CD8-positive, alpha-beta memory T cell (primary cell): ENCODE measurements at places on chromosomes 16 and 17. TPM values are rescaled to one million over a fixed set of nuclear protein-coding genes. Genes with fewer than 3 reads are reported as not detected.

Gene AGRP
- total RNA-seq, result not detected

Gene CRISPLD2
- total RNA-seq, result 0.04 TPM

Gene RHBDL1
- 0.33 TPM for total RNA-seq

Gene ATP2A1
- 1.9 TPM for total RNA-seq

Gene C16orf46
- 0.59 TPM for total RNA-seq

Gene RUNDC3A
- not detected for total RNA-seq

Gene NPIPA7
- 6.9 TPM for total RNA-seq

DNA sequence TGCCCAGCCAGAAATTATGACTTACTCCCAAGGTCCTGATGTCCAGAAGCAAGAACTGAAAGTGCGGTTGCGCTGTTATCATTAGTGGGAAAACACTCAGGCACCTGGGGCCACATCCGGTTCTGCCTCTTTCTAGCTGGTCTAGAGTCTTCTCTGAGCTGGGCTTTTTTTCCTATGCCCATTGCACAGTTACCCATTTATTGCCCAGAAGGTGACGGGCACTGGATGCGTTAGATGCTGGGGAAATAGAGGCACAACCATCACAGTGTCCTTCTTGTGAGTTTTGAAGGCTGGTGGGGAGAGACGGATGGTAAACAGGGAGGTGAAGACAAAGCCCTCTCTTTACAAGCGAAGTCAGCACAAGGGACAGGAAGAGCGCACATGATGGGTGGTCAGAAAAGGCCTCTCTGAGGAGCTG, 37.7 kb downstream of the PLCG2 start:
- no peak overlapping the region for H3K4me3 ChIP-seq
- no peaks in the 10 kb centered on the region for H3K27me3 ChIP-seq
- DNase-seq, result peak; percentile 37
- peaks cover 9% of the 10 kb centered on the region for H3K4me1 ChIP-seq
- no peaks in the 10 kb centered on the region for H3K36me3 ChIP-seq

- no peak overlapping the region for H3K4me3 ChIP-seq
- peaks cover 38% of the 10 kb centered on the region for H3K4me1 ChIP-seq
- H3K27me3 ChIP-seq, result no peaks in the 10 kb centered on the region
Measured at GRCh38 chr17:47882247-47882646, 13.8 kb upstream of the SP2 start.

DNA sequence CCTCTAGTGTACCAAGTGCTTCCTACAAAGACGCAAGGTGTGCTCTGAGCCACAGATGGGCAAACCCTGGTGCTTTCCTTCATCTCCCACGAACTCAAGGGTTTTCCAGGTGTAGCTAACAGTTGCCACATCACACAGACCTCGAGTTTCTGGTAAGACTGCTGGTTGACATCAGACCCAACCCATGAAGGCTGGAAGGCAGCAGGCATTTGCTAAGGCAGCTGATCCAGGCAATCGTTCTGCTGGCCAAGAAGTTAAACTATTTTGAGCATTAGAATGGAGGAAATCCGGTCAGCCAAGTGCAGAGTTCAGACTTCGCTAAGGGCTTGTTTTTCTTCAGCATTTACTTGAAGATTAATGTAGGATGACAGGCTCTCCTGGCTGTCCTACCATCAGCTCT, 11.5 kb downstream of the HAS3 start:
- no peak overlapping the region for H3K4me3 ChIP-seq
- H3K27ac ChIP-seq, result no peak overlapping the region
- no peaks in the 10 kb centered on the region for H3K4me1 ChIP-seq
- no peak for DNase-seq
- H3K36me3 ChIP-seq, result peaks cover 48% of the 10 kb centered on the region
- H3K27me3 ChIP-seq, result no peaks in the 10 kb centered on the region

- no peak overlapping the region for H3K4me3 ChIP-seq
- no peaks in the 10 kb centered on the region for H3K27me3 ChIP-seq
- no peak overlapping the region for H3K27ac ChIP-seq
- H3K4me1 ChIP-seq, result peaks cover 10% of the 10 kb centered on the region
- DNase-seq, result no peak
- H3K36me3 ChIP-seq, result peaks cover 5% of the 10 kb centered on the region
Measured at GRCh38 chr16:83813823-83814658, 6.3 kb downstream of the HSBP1 start.

GRCh38 chr16:69830534-69831211, 68.5 kb downstream of the WWP2 start:
- no peaks in the 10 kb centered on the region for H3K4me1 ChIP-seq
- no peak overlapping the region for H3K4me3 ChIP-seq
- H3K36me3 ChIP-seq, result no peaks in the 10 kb centered on the region
- DNase-seq, result no peak
- no peak overlapping the region for H3K27ac ChIP-seq

GRCh38 chr16:27980076-27980775, 83.3 kb downstream of the GSG1L start:
- no peak overlapping the region for H3K4me3 ChIP-seq
- H3K27ac ChIP-seq, result no peak overlapping the region
- H3K36me3 ChIP-seq, result no peaks in the 10 kb centered on the region
- H3K27me3 ChIP-seq, result no peaks in the 10 kb centered on the region
- H3K4me1 ChIP-seq, result no peaks in the 10 kb centered on the region

DNA sequence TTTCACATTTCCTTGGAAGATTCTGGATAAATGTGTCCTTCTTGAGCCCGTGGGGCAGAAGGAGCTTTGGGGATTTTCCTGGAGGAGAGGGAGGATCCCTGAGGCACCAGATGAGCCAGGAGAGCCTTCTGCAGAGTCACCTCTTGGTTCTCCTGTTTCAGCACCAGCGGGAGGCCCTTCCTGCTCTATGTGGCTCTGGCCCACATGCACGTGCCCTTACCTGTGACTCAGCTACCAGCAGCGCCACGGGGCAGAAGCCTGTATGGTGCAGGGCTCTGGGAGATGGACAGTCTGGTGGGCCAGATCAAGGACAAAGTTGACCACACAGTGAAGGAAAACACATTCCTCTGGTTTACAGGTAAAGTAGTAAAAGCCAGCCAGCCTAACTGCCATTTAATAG, 77.1 kb downstream of the ARSG start:
- H3K27me3 ChIP-seq, result no peaks in the 10 kb centered on the region
- H3K4me1 ChIP-seq, result no peaks in the 10 kb centered on the region
- H3K4me3 ChIP-seq, result no peak overlapping the region

GRCh38 chr17:7095625-7096024, 15.6 kb upstream of the CLEC10A start:
- no peak for DNase-seq
- H3K4me1 ChIP-seq, result no peaks in the 10 kb centered on the region
- no peak overlapping the region for H3K27ac ChIP-seq
- no peaks in the 10 kb centered on the region for H3K27me3 ChIP-seq

DNA sequence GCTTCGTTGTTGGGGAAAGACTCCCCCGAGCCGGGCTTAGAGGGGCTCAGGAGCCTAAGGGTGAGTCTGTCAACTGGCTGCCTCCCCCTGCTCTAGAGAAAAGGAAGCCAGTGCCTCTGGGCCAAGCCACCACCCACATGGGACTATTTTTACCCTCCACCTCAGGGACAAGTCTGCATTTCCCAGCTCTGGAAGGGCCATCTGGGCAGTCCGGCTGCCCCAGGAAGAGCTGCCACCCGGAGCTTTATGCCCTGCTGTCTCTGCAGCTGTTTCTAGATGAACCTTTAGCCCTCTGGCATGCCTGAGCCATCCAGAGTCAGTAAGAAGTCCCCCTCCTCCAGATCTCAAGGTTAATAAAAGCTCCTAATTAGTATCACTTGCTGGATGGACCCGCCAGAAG, 5.3 kb upstream of the RPRML start:
- H3K4me1 ChIP-seq, result no peaks in the 10 kb centered on the region
- H3K36me3 ChIP-seq, result no peaks in the 10 kb centered on the region
- no peak for DNase-seq
- H3K4me3 ChIP-seq, result no peak overlapping the region

DNA sequence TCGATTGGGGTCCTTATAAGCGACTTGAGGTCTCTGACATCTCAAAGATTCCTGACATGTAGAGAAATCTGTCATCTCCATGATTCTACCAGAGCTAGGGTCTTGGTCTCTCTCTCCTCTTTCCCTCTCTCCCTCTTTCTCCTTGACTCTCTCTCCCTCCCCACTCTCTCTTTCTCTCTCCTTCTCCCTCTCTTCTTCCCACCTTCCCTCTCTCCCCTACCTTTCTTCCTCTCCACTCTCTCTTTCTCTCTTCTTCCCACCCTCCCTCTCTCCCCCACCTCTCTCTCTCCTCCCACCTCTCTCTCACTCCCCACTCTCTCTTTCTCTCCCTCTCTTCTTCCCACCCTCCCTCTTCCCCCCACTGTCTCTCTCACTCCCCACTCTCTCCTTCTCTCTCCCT, 32.6 kb downstream of the B4GALNT2 start:
- H3K4me1 ChIP-seq, result no peaks in the 10 kb centered on the region
- no peak overlapping the region for H3K27ac ChIP-seq
- H3K4me3 ChIP-seq, result no peak overlapping the region
- H3K36me3 ChIP-seq, result no peaks in the 10 kb centered on the region

GRCh38 chr17:81294512-81295030, 536 bp downstream of the SLC38A10 start:
- H3K27me3 ChIP-seq, result no peaks in the 10 kb centered on the region
- H3K36me3 ChIP-seq, result peaks cover 4% of the 10 kb centered on the region
- peak overlapping the region; percentile 93 for H3K4me3 ChIP-seq
- peaks cover 29% of the 10 kb centered on the region for H3K4me1 ChIP-seq

DNA sequence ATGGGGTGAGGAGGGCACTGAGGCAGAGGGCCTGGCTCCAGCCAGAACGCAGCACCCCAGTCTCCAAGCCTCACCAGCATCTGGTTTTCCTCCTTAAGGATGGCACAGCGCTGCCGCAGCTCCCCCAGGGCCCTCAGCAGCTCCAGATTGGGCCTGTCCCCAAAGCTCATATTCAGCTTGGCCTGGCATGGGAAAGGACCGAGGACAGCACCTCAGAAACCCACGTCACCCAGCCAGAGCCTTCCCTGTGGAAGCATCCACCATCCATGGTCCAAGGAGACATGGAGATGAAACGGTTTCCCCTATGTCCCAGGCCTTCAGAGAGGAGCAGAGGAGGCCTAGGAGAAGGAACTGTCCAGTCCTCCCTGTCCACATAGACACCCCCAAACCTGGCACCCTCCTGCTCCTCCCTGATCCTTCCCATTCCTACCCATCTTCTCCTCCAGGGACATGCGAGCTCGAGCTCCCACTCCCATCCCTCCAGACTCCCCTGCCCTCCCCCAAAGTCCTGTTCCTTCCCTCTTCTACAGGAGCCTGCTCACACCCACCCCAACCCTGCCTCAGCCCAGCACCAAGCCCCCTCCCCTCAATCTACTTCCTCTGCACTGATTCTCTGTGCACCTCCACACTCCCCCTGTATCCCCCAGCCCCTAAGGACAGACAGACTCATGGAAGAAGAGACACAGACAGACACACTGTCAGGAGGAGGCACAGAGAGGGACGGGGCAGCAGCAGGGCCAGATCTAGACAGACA, 1.8 kb downstream of the TSPOAP1 start:
- H3K27me3 ChIP-seq, result no peaks in the 10 kb centered on the region
- H3K4me1 ChIP-seq, result peaks cover 34% of the 10 kb centered on the region
- peaks cover 17% of the 10 kb centered on the region for H3K36me3 ChIP-seq
- no peak overlapping the region for H3K4me3 ChIP-seq
- no peak overlapping the region for H3K27ac ChIP-seq
- DNase-seq, result no peak

DNA sequence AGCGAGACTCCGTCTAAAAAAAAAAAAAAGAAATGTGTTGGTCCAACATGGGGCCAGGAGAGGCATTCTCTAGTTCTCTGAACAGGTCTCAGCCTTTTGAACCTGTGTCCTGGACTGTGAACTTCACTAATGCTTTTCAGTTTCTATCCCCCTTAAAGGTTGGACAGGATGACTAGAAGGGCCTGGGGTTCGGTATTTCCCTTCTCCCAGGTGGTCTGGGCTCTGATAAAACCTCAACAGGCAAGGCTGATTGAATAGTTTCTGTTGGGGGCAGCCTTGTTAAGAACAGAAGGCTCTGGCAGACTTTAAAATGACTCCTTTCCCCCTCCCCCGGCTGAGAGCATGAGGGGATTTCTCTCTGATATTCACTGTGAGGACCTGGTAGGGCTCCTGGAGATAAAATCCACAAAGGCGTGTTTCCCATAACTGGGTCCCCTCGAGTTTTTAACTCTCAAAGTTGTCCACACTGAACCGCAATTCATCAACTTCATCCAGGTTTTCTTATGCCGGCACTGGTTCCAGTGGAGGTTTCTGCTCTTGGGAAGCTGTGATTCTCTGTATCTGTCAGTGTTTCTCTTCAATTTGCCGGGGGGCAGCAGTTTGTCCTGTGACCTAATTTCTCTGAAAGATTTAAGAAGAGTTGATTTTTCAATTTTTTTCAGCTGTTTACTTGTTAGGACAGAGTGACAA, 91.3 kb downstream of the METRNL start:
- no peaks in the 10 kb centered on the region for H3K4me1 ChIP-seq
- no peaks in the 10 kb centered on the region for H3K27me3 ChIP-seq
- H3K36me3 ChIP-seq, result no peaks in the 10 kb centered on the region
- no peak overlapping the region for H3K27ac ChIP-seq
- no peak overlapping the region for H3K4me3 ChIP-seq

DNA sequence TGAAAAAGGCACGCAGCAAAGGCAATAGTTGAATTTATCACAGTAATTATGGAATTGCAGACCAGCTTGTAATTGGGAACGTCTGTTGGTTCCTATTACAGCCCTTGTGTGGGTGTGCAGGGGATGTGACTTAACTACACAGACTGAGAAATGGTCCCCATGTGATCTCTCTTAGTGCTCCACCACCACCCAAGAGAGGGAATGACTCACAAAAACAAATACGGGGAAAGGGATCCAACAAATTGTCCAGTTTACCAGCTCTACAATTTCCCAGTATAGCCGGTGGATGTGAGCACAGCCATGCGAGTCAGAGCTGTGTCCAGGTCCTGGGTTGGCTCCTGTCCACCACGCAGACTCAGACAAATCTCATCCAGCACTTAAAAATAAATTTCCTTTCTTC, 337.9 kb downstream of the GRIN2A start:
- H3K4me1 ChIP-seq, result no peaks in the 10 kb centered on the region
- no peak overlapping the region for H3K4me3 ChIP-seq
- no peak for DNase-seq
- no peaks in the 10 kb centered on the region for H3K27me3 ChIP-seq
- no peak overlapping the region for H3K27ac ChIP-seq

GRCh38 chr17:36705283-36705795, 104.0 kb downstream of the MRM1 start:
- H3K4me3 ChIP-seq, result no peak overlapping the region
- H3K27ac ChIP-seq, result no peak overlapping the region
- DNase-seq, result no peak
- peaks cover 12% of the 10 kb centered on the region for H3K27me3 ChIP-seq
- H3K4me1 ChIP-seq, result no peaks in the 10 kb centered on the region
- no peaks in the 10 kb centered on the region for H3K36me3 ChIP-seq

GRCh38 chr17:80790981-80791742, 200.5 kb upstream of the CHMP6 start:
- peak overlapping the region; percentile 46 for H3K4me3 ChIP-seq
- peak overlapping the region; percentile 48 for H3K27ac ChIP-seq
